Activated CD4-positive, alpha-beta T cell treated with anti-CD3 and anti-CD28 coated beads, Interleukin-2, Interleukin-4, amounts not matched to agents 100 ng/mL and 50 ng/mL, durations not matched to agents 16 hours and 8 hours (primary cell): ENCODE measurements at places on chromosomes 1 and 21.

- DNase-seq, result no peak
These were observed 4.8 kb upstream of the GPR37L1 start for GRCh38 chr1:202117898-202118371.

GRCh38 chr1:90550626-90551406 lies 166.3 kb downstream of the BARHL2 start:
- DNase-seq, result no peak

GRCh38 chr1:241999026-241999425 lies at the start of gene MAP1LC3C:
Gene MAP1LC3C (minus strand): TSS chr1:241999098. CDS start chr1:241999008, 90 bp downstream.
- DNase-seq, result no peak

DNA sequence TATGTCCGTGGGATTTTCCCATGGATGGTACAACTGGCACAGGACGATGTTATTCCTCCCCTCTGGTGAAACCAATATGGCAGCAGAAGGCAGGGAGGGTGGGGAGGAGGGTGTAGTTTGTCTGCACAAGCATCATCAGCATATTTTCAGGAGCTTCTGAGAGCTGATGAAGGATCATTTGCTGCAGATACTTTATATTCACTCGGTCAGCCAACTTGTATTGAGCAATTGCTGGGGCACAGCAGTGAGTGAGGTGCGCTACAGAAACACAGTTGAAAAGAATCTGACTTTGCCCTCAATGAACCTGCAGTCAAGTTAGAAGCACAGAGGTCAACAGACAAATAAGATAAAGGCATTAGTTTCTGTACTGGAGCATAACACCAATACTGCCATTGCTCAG lies 13.0 kb downstream of the PKP1 start:
- DNase-seq, result no peak

DNA sequence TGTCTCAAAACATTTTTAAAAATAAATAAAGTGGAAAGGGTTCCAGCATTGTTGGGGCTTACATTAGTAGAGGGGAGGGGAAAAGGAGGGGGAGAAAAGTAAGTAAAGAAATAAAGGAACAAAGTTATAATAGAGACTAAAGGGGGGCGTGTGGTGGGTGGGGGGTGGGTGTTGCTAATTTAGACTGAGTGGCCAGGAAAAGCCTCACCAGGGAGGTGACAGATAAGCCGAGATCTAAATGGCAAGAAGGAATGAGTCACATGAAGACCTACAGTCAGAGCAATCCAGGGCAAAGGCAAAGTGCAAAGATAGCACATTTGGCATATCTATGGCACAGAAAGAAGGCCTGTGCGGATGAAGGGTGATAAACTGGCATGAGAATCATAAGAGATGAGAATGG lies 7.5 kb downstream of the MPL start:
- no peak for DNase-seq

DNA sequence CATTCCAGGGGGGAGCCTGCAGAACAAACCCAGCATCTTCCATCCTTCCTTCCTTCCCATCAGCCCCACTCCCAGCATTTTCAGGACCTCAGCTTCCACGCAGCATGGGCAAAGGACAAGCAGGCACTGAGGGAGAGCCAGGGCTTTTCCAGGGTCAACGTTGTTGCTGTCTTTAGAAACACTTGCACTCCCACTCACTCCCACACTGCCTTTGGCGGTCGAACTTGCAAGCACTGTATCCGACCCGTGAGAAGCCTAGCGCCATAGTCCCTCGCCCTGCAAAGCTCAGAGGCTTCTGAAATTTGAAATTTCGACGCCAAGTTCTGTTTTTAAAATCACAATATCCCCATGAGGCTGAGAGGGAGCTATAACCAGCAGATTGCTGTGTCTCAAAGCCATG lies 47.4 kb downstream of the KCNAB2 start:
- DNase-seq, result no peak

DNA sequence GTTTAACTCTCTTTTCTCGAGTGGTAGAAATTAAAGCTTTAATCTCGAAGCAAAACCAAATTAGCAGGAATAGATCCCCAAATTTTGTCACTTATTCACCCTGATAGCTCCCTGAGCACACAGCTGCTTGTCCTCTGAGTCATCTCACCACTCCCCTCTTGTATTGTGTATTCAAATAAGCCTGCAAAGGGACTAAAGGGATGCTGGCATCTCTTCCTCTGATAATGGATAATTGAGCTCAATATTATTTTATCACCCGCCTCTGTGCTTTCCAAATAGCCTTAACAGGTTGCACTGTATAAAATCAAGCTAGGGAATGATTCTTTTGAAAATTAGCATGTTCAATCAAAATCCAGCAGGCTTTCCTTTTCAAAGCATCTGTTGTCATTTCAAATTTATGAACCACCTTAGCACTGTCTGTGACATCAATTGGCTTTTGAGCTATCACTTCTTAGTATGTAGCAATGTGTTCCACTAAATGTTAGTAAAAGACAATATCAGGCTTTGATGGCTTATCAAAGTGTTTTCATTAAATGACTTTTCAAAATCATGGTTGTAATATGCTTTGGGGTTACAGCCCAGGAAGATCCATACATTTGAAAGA lies 561.6 kb downstream of the PLA2G4A start:
- no peak for DNase-seq

GRCh38 chr21:37546299-37546908 lies 179.8 kb downstream of the DYRK1A start:
- no peak for DNase-seq

- no peak for DNase-seq
These were observed 513 bp downstream of the PBX1 start for GRCh38 chr1:164559342-164560051.
